Activated CD4-positive, alpha-beta T cell treated with anti-CD3 and anti-CD28 coated beads, Interleukin-2, Interleukin-4, amounts not matched to agents 100 ng/mL and 50 ng/mL, durations not matched to agents 16 hours and 8 hours (primary cell): ENCODE measurements at places on chromosomes 2 and 18.

DNA sequence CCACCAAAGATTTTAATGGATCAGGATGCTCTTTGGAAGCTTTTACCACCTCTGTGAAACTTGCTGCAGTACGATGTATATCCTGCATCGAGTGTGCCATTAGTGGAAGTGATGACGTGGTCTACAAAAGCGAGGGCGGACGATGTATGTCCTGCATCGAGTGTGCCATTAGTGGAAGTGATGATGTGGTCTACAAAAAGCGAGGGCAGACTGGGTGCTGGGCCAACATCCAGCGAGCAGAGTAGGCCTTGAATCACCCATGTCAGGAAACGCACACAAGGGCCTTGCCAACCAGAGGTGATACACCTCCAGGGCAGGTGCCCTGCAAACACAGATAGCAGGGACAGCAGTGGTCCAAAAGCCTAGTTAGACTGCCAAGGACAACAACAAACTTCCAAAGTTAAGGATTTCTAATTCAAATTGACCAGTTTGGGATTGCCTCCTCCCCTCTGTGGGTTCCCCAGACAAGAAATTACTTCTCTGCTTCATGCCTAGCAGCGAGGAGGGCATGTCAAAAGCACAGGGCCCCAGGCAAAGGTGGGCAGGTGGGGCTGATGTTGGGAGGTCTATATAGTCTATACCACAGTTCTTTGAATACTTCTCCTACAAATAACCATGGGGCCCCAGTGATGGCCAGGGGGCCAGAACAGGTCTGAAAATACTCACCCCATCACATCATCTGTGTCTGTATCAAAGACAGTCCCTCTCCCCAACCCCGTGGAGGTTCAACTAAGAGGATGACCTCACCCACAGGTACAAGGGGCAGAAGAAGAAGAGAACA lies 70.2 kb downstream of the ADD2 start:
- no peak for DNase-seq

DNA sequence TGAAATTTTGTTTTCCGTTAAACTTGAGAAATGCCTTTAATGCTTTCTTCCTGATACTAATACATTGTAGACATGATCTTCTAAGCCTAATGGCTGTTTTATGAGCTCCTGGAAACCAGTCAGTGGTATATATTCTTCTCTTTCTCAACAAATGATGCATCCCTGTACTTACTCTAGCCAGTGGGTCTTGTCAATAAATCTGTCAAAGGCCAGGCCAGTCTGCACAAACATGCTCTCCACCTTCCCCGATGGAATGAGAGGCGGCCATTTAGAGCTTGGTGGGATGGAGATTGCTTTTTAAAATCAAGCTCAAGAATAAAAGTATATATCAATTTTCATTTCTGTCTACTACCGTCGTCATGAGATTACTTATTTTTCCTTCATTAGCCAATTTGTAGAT lies 140.1 kb downstream of the LYPD6B start:
- no peak for DNase-seq

DNA sequence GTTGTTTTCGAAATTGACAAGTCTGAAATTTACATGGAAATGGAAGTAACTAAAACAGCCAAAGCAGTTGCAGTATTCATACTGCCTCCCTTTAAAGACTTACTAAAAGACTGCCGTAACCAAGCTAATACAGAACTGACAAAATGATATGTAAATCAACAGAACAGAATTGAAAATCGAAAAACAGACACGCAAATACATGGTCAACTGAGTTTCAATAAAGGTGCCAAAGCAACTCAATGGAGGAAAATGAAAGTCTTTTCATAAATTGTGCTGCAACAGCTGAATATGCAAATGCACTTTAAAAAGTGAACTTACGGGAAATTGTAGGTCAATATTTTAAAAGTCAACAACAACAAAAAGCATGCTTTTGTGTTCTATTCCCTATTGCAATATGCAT lies 34.2 kb downstream of the TMEM131 start:
- no peak for DNase-seq

DNA sequence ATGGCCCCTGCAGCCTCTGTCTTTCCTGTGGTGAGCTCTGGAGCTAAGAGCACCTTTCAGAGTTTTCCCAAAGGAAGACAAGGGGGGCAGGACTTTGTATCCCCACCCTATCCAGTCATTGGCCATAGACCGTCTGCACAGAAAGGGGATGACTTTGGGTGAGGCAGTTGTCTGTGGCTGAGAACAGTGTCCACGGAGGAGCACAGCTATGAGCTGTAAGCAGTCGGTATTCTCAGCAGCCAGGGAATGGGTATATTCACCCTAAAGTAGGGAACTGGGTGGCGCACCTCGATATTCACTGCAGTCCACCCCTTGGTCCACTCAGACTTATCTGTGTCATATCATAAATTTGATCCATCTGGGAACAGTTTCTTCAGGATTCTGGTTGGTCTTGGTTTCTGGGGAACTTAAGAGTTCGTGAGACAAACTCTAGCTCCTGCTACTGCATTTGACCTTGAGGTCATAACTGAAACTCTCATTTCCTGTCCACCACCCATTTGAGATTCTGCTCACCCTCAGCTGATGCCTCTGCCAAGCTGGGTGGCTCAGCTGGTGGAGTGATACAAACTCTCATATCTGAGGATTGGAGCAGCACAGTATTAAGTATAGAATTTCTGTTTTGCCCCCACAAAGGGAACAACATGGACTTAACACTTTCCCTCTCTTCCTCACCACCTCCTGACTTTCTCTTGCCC lies 45.2 kb upstream of the SCG2 start:
- no peak for DNase-seq

GRCh38 chr2:196389670-196390069 lies 218.3 kb upstream of the STK17B start:
- no peak for DNase-seq

DNA sequence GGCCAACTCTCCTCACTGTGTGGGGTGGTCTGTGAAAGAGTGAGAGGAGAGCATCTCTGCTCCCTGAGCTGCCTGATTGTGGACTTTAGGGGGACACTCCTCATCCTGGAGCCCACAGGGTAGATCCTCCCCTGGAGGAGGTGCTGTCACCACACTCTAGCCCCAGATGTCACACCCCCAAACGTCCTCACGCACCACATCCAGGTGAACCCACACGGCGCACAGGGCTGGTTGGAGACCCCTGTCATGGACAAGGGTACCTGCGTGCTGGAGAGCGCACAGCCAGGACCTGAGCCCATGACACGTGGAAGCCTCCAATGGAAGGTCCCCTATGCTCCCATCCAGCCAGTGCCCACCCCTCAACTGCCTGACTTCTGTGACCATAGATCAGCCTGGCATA lies 10.5 kb downstream of the AGXT start:
- DNase-seq, result no peak
